ENCODE measurements at places on chromosomes 3 and 15.

GRCh38 chr3:133853063-133853924 is 42.4 kb downstream of the RAB6B start:
- no peak for DNase-seq

- DNase-seq: no peak
Observed at GRCh38 chr15:61612111-61612510, 383.0 kb upstream of the RORA start.

DNA sequence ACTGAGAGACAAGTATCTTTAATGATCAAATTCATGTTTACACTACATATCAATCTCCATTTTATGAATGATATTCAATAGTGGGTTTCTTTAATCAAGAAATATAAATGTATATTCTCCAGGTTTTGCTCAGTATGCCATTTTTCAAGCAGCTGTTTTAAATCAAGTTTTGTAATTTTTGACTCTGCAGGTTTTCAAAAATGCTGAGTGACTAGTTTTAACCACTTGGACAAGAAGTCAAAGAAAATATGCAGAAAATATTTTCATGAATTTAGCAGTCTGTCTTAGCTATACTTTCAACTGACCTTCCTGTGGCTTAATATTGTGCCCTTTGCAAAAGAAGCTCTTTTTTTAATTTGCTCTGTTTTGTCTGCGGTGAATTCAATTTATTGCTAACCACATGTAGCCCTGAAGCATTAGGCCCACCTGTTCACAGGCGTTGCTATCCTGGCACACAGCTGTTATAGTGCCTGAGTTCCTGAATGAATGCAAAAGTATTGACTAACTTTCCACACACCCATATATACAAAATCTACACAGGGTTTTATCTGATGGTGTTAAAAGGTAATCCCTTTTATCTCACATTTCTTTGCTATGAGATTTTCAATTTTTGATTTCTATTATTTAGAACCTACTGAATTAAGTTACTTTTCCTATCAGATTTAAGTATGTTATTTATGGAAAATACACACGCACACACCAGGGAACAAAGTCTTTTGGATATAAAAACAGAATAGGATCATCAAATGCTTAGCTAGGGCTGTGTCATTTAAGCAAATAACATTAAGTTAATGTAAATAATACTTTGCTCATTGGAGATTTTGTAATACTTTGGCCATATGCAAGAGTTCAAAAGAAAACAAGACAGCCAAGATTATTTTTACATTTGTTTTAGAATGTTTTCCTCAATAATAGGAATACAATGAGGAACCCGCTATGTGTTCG is 1166.1 kb upstream of the GBE1 start:
- DNase-seq: no peak

GRCh38 chr15:42141246-42141645 is 15.2 kb downstream of the PLA2G4F start:
- no peak for DNase-seq

DNA sequence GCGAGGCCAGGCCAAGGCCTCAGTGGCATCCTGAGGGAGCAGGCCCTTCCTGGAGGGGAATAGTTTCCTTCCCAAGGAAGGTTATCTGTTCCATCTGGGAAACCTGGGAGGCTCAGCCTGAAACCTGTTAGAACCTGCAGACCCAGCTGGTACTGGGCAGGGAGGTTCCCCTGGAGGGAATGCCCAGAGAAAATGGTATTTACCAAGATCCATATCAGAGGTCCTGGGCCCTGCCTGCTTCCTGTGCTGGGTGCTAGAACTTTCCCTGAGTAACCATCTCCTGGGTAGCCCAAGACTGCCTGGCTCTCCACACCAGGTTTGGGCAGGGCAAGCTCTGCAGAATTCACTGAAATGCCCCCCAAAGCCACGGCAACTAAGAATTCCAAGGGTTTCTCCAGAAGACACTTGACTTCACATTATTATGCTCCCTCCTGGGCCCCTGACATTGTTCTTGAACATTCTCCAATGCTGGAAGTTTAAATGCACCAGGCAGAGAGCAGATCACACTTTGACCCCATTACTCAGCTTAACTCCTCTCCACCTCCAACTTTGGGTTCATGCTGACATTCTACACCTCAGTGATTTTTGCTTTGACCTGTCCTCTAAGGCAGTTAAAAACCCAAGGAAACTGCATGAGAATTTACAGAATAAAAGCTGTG is 2.0 kb downstream of the CA12 start:
- no peak for DNase-seq

DNA sequence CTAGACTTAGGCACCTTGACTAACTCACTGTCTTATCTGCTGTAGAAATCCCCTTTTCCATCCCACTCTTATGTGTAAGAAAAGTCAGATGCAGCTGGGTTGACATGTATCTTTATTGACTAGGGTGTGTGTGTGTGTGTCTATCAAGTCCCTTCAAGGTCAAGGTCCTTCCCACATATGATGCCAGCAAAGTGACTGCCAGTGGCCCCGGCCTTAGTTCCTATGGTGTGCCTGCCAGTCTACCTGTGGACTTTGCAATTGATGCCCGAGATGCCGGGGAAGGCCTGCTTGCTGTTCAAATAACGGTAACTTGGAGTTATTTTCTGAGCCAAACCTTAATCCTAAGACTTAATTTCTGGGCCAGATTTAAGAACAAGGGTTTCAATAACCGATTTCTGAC is 76.3 kb downstream of the DNASE1L3 start:
- DNase-seq: no peak

DNA sequence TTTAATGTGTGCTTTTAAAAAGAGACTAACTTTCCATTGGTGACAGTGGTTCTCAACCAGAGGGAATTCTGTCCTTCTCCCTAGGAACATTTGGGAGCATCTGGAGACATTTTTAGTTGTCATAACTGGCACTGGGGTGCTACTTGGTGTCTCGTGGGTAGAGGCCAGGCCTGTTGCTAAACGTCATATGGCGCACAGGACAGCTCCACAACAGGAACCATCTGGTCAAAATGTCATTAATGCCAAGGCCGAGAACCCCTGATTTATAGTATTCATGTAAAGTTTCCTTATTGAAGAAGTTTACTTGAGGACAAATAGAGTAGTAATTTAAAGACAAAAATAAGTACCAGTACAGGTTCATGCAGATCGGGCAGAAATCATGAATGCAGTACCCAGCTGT is 164.2 kb downstream of the FEZF2 start:
- DNase-seq: no peak
